ENCODE measurements at places on chromosomes 13 and 19.

DNA sequence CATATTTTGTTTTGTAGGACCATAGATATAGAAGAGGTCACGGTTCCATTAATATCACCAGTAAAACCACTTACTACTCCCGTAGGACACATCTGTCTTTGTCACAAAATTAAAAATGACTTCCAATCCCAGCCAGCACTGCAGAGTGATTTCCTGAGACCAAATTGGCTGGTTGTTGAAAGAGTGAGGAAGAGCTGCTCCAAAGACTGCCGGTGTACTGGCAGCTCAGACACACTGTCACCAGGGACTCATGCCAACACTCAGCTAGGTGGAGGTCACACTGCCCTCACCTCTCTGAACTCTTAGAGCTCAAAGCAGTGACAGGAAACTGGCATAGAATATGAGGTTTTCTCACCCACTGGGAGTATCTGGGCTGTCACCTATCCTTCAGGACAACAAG lies 52.1 kb downstream of the FLT1 start:
- no peak for DNase-seq

DNA sequence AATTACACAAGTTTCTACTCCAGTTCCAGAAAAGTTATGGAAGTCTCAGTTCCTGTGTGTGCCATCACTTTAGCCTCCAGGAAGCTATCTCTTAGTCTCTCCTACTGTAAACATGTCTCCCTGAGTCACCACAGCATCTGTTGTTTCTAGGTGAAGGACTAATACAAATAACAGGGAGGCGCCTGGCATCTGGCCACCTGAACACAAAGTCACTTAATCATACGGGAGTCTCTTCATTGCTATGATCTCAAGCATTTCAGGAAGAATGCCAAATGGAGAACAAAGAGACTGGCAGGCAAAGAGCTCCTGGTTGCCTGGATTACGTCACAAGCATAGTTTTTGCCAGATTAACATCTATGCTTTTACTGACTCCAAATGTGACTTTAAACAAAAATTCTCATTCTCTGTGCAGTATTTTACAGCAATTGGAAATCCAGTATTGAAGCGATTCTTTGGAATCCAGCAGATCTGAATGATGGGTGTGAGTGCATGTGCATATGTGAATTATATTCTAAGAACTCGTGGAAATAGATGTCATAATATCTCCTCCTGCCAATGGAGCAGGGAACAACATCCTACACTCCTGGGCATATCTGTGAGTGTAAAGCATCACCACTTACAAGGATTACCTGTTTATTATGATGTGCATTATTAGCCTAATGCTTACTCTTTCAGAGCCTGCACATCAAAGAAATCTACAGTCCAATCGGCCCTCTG lies 572.8 kb downstream of the PCDH9 start:
- no peak for DNase-seq

DNA sequence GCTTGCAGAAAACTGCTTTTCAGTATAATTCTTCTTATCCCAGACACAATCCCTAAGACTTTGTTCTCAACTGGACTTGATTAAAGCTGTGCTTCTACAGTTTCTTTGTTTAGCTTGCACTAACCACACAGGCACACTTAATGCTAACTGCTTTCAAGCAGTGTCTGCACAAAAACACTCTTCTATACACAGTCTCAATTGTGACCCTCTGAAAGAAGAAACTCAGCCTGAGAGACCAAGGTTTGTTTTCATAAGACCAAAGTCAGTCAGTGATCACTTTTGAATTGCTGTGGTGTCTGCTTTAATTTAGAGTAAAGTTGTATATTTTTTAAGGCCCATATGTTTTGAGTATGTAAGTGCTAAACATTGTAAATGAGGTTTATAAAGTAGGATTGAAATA lies 431.2 kb downstream of the KCTD12 start:
- no peak for DNase-seq

DNA sequence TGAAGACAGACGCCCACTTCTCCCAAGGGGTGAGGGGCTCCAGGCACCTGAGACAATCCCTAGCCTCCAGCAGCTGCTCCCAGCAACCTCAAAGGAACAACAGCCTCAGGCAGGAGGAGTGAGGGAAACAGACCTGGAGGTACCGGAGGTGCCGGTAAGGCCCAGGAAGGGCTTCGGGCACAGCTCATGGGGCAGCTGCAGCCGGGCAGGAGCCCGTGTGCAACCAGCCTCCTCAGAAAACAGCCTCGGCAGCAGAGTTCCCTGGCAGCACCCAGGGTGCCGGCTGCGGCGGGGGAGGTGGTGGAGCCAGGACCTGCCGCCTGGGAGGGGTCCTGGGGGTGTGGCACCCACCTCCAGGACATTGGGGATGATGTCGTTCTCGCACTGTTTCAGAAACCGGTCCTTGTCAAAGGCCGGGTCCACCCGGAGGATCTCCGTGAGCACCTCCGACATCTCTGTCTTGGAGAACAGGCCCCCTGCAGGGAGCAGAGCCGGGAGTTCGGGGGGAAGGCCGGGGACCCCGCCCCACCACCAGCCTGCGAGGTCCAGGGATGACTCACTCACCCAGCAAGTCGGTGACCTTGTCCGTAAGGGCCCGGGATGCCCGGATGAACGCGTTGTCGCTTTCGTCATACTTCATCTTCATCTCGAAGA lies 6.5 kb upstream of the CTXN1 start:
- no peak for DNase-seq

DNA sequence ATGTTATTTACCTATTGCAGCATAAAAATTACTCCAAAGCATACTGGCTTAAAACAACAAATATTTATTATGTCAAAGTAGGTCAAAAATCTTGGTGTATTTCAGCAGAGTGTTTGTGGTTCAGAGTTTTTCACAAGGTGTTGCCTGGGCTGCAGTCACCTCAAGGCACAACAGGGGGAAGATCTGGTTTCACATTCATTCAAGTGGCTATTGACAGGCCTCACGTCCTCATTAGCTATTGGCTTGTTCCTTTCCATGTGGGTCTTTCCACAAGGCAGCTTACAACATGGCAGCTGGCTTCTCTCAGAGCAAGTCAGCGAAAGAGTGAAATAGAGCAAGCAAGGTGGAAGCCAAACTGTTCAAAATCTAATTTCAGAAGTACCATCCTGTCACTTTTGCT lies 602.9 kb downstream of the OLFM4 start:
- no peak for DNase-seq

DNA sequence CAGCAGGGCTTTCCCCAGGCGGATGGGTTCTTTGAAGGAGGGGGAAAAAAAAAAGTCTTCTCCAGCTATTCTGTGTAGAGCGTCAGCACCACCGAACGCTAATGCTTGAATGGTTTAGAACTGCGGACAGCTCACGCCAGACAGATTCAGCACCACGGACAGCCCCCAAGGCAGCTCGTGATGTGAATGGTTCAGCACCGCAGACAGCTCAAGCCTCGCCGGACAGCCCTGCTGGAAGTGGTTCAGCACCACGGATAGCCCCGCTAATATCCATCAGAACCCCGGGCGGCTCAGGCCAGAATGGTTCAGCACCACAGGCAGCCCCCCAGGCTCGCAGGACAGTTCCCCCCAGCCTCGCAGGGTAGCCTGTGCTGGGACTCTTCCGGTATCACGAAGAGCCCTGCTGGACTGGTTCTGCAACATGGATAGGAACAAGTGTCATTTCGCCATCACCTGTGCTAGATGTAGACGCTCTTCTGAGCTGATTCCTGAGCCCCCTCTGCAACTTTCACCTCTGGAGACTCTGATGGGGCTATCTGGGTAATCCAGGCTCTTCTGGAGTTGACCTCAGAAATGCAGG lies 4.9 kb upstream of the SMIM17 start:
- peak; percentile 14 for DNase-seq

DNA sequence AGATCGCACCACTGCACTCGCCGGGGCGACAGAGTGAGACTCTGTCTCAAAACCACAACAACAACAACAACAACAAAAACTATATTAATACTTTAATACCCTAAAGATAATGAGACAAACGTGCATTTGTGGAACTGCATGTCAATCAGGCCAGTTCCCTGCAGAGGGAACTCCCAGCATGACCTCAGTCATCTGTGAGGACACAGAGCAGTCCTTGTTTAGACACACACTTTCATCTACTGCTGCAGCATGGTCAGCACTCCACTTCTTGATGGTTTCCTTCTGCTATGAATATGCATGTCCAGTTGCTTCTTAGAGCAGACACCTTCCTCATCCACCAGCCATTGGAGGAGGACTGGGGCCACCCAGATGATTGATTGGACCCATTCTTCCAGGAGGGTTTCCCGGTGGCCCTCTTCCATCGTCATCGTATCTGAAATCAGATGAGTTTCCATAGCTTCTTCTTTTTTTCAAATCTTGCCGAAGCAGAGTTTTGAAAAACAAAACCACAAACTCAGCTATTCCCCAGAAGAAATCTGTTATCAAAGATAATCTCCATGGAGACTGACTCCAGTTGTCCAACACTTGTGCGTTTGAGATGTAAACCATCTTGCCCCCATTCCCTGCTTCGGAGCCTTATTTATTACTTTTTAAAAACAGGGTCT lies 26.5 kb downstream of the ZNF607 start:
- no peak for DNase-seq

DNA sequence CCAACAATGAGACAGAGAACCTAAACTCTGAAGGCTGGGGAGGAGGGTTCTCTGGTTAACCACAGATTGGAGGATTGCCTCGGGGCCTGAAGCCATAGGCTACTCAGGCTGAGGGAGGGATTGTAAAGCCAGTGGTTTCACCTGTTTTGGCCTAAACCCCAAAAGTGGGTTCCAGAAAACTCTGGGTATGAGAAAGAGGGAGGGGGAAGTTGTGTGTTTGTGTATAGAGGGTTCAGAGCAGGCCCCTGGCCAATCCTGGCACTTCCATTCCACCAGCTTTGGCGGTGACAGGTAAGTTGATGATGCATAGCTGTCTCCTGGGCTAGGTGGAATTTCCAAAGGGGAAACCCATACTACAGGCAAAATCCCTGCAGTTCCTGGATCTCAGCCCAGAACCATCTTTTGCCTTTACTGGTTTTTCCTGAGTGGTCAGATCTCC lies 13.5 kb upstream of the CCDC97 start:
- no peak for DNase-seq

- no peak for DNase-seq
Observed at GRCh38 chr19:799076-799881, 2.0 kb downstream of the PTBP1 start.

- no peak for DNase-seq
Observed at GRCh38 chr19:14198384-14199376, 7.3 kb downstream of the ADGRL1 start.

GRCh38 chr19:1132552-1133383 lies 29.0 kb downstream of the GPX4 start:
- DNase-seq, result no peak

- DNase-seq, result no peak
Observed at GRCh38 chr13:110273254-110273653, 33.7 kb downstream of the COL4A1 start.

All from substantia nigra (tissue), 51 donors.